Activated T-helper 2 cell treated with anti-CD3 and anti-CD28 coated beads, Interferon-gamma antibody, Interleukin-2, Interleukin-4, amounts not matched to agents 10 μg/mL and 5 μg/mL and 100 μg/mL, durations not matched to agents 14 hours and 24 hours and 36 hours (primary cell): ENCODE measurements at places on chromosomes 16 and 17. TPM values are rescaled to one million over a fixed set of nuclear protein-coding genes. Genes with fewer than 3 reads are reported as not detected.

The KRTAP4-9 gene
- not detected in 2 replicates for total RNA-seq

The ENGASE gene
- 51.0 and 51.4 TPM in 2 replicates for total RNA-seq

The MAF gene
- total RNA-seq, result 73.6 and 74.2 TPM in 2 replicates

The CTRB1 gene
- total RNA-seq, result not detected in 2 replicates

The HAS3 gene
- total RNA-seq, result 1.1 and 1.2 TPM in 2 replicates

The SMIM22 gene
- not detected in 2 replicates for total RNA-seq

The CIBAR2 gene
- not detected in 2 replicates for total RNA-seq

The EARS2 gene
- total RNA-seq, result 25.3 and 26.6 TPM in 2 replicates

The TSNAXIP1 gene
- total RNA-seq, result 0.51 and 1.0 TPM in 2 replicates

The KRT222 gene
- 0.43 TPM in 1 of 2 replicates, not detected in the other for total RNA-seq

The UNC13D gene
- 165 and 175 TPM in 2 replicates for total RNA-seq

The LCAT gene
- total RNA-seq, result 20.0 and 22.0 TPM in 2 replicates

The IGFALS gene
- total RNA-seq, result not detected in 2 replicates

The OR1F1 gene
- total RNA-seq, result not detected in 2 replicates

The LITAFD gene
- not detected in 2 replicates for total RNA-seq

The GNG13 gene
- total RNA-seq, result not detected in 2 replicates

The KRT26 gene
- total RNA-seq, result not detected in 2 replicates

The MIS12 gene
- total RNA-seq, result 34.1 and 34.9 TPM in 2 replicates

The IGF2BP1 gene
- 0.09 and 0.32 TPM in 2 replicates for total RNA-seq

The CLEC19A gene
- total RNA-seq, result not detected in 2 replicates

The FOXF1 gene
- total RNA-seq, result not detected in 2 replicates

The PRCD gene
- not detected in 2 replicates for total RNA-seq

The ZNF624 gene
- 2.8 and 4.9 TPM in 2 replicates for total RNA-seq

The TP53TG3 gene
- not detected in 2 replicates for total RNA-seq

The ZNF629 gene
- 0.78 and 0.82 TPM in 2 replicates for total RNA-seq

The SGCA gene
- 0.41 and 0.48 TPM in 2 replicates for total RNA-seq

The WWOX gene
- 15.7 and 19.0 TPM in 2 replicates for total RNA-seq

The STX1B gene
- 0.57 and 0.97 TPM in 2 replicates for total RNA-seq

The GP1BA gene
- total RNA-seq, result not detected in 2 replicates

The MEOX1 gene
- total RNA-seq, result 1.4 and 1.8 TPM in 2 replicates

The PMFBP1 gene
- total RNA-seq, result 0.18 TPM in 1 of 2 replicates, not detected in the other

The NSRP1 gene
- 27.3 and 27.4 TPM in 2 replicates for total RNA-seq

The EFNB3 gene
- not detected in 2 replicates for total RNA-seq

The PTX4 gene
- total RNA-seq, result not detected in 2 replicates

The PLEKHH3 gene
- total RNA-seq, result 0.57 and 1.0 TPM in 2 replicates

The C1QL1 gene
- 0.41 and 0.48 TPM in 2 replicates for total RNA-seq

The CALB2 gene
- total RNA-seq, result not detected in 2 replicates

The TMEM235 gene
- total RNA-seq, result not detected in 2 replicates

The CRISPLD2 gene
- 0.16 and 0.23 TPM in 2 replicates for total RNA-seq

The KRT36 gene
- total RNA-seq, result not detected in 2 replicates

The CCL4 gene
- 136 and 150 TPM in 2 replicates for total RNA-seq

The GFOD2 gene
- total RNA-seq, result 17.0 and 18.3 TPM in 2 replicates

The PRAC1 gene
- total RNA-seq, result not detected in 2 replicates

The PLCD3 gene
- total RNA-seq, result 4.0 and 4.4 TPM in 2 replicates

The FADS6 gene
- not detected in 2 replicates for total RNA-seq

The KCNH4 gene
- 0.44 and 0.64 TPM in 2 replicates for total RNA-seq

The RASL10B gene
- total RNA-seq, result 0.94 and 1.2 TPM in 2 replicates
